ENCODE measurements at places on chromosomes 12 and 14.

GRCh38 chr12:34392741-34393085 is 370.4 kb downstream of the ALG10 start:
- no peak for DNase-seq

DNA sequence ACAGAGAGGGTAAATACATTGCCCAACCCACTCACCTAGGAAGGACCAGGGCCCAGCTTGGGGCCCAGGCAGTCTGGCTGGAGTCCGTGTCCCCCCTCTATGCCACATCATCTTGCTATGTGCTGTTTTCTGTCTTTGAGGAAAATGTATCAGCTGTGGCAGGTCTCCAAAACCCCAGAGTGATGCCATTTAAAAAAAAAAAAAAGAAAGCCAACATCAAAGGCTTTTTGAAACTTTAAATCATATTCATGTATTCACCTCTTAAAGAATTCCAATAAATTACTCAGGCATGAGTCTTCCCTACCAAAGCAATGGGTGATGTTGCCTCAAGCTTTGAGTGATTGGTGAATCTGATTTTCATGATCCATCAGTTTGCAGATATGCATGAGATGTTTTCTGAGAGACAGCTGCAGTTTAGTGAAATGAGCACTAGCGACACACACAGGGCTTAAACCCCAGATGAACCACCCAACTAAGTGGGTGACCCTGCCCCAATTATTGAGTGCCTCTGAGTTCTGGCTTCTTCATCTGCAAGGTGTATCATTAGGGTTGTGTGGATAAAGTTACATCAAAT is 6.1 kb downstream of the KRT81 start:
- DNase-seq, result no peak

DNA sequence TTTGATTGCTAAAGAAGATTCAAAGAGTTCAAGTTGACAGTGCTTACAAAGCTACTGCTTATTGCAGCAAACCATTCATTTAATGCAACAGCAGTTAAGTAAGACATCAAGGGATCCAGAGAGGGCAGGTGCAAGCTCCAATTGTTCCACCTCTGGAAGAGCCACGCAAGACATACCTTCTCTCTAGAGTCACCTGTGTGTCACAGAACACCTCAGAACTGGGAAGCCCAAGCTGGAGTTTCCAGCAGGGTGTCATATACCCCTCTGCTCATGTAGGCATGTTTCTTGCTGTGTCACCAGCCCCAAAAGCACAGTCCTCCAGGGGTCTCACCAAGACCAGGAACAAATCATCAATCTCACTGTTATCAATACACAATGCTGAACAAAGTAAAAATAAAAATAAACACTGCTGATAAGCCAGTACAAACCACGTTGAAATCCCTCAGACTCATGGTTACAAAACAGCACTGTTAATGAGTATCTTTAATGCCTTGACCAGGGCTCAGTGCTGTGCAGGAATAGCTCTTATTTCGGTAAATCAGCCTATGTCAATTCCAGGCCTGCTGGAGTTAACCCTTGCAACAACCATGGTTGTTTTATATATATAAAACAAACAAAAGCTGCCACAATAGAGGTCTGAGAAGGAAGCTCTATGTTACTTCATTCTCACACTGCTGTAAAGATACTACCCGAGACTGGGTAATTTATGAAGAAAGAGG is 37.4 kb upstream of the BATF start:
- DNase-seq, result no peak

GRCh38 chr12:112836736-112837628 is 45.4 kb downstream of the RPH3A start:
- no peak for DNase-seq

GRCh38 chr14:100698666-100699448 is 27.8 kb upstream of the DLK1 start:
- DNase-seq, result no peak
